ENCODE measurements at places on chromosomes 1 and 21.

GRCh38 chr1:31648641-31649357, 4.1 kb upstream of the PEF1 start:
- no peak for DNase-seq

GRCh38 chr1:238409191-238409850, 518.6 kb upstream of the ZP4 start:
- no peak for DNase-seq

DNA sequence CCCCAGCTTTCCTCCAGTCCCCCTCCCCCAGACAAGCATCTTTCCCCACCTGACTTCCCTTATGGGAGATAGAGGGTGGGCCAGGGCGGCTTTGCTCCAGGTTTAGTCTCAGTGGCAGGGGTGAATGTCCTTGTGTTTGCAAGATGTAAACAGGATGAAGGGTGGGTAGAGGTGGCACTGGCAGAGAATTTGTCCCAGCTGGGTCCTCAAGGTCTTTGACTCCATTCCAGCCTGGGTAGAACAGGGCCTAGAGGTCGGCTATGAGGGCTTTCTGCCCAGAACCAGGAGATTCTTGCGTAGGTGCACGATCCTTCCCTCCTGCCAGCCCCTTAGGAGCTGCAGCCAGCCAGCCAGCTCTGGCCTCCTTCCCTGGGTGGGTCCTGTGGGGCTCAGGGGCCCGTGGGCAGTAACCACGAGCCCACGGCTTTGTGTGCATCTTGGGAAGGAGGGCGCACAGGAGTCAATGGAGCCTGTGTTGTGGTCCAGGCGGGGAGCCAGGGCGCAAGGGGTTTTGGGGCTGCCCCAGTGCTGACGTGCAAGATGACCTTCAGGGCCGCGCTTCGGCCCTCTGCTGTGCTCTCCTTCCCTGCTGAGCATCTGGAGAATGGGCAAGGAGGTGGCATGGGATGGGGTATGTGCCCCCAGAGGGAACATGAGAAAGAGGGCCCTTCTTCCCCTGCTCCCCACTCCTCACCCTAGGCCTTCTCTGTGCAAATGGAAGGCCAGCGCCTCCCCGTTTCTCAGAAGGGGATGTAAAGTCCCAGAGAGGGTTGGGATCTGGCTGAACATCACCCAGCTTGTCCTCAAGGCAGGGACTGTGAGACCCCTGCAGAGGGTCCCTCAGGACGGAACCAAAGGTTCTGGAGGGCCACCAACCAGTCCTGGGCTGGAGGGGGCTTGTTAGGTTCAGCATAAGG, 15.7 kb downstream of the POU3F1 start:
- DNase-seq = no peak

GRCh38 chr1:7422966-7423365, 348.1 kb upstream of the VAMP3 start:
- DNase-seq = no peak

- peak; percentile 13 for DNase-seq
These were observed 653 bp upstream of the IFFO2 start for GRCh38 chr1:18957136-18957521.

- no peak for DNase-seq
These were observed 3.5 kb downstream of the HRNR start for GRCh38 chr1:152220166-152221163.

DNA sequence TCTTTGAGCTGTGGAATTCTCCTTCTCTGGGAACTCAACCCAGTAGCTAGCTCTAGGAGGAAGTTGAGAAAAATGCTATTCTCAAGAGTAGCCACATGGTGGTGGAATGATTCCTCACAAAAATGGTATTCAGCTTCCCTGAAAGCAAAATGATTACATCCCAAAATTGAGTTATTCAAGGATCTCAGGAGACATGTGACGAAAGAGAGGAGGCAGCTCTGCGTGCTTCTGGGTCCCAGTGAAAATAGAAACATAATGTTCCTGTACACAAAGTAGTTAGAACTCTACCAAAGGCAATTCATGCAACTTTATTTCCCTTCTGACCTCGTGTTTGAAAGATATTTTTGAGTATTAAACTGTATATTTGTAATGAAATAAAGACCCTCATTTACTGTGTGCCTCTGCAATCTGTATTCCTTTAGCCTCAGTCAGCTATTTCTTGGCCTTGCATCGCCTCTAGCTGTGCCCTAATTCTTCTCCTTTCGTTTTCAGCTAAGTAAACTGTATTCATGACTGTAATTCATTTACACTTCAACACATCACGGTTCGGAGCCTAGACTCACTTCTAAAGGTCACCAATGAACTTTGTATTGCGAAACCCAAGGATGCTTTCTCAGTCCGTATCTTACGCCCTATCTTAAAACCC, 167.3 kb downstream of the FASLG start:
- no peak for DNase-seq

DNA sequence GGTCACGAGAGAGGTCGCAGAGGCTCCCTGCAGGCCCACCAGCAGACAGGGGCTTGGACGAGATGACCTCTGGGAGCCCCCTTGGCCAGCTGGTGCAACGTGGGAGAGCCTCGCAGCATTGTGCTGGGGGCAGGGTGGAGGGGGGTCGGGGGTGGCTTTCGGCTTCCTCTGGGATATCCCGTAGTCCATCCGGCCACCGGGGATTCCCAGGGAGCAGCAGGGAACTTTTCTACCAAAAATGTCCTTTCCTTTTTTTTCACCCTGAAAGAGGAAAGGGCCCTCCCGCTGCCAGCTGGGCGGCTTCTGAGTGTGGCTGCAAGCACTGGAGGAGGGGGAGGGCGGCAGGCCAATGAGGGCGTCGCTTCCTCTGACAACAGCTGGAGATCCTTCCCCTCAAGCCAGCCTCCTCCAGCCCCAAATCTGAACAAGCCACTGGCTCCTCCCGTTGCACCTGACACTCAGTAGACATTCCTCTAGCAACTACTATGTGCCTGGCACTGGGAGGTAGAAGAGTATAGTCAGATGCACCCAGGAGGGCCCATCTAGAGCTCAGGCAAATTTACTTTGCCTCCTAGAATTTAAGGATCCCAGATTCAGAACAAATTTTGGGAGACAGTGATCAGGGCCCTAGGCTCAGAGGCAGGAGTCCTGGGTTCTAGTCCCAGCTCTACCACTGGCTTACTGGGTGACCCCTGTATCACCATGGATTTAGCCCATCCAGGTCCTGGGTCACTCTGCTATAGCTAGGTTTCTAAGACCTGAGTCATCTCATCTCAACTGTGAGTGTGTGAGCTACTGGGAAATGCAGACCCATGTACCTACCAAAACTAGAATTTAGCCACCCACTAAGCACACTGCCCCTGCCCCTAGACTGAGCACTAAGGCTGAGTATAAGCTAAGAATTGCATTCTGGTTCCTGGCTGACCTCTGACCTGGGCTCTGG, 2.7 kb downstream of the MOB3C start:
- no peak for DNase-seq

- no peak for DNase-seq
These were observed 97.3 kb downstream of the PSMG1 start for GRCh38 chr21:39085843-39086405.

GRCh38 chr1:152347116-152347728, 12.6 kb downstream of the FLG2 start:
- DNase-seq = no peak

GRCh38 chr1:107139833-107140702, 771 bp upstream of the NTNG1 start:
- DNase-seq = no peak

- no peak for DNase-seq
These were observed 448.0 kb downstream of the KCNT2 start for GRCh38 chr1:196160066-196160795.

GRCh38 chr1:201816309-201816854, 12.6 kb upstream of the IPO9 start:
- no peak for DNase-seq

GRCh38 chr1:3135073-3135702, 66.2 kb downstream of the PRDM16 start:
- DNase-seq = no peak

DNA sequence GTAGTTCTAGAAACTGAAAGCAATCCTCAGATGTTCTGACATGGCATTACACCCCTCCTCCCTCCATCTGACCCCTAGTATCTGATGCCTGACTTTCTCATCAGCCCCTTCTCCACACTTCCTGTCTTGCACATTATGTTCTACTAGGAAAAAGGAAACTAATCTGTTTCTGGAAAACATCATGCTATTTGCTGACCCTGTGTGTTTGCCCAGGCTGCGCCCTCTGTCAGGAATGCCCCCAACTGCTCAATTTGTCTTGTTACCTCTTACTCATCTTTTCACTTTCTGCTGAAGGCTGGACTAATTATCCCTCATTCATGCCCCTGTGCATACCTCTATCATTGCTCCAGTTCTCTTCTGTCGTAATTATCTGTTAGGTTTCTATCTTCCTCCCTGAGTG, 37.5 kb upstream of the DAB1 start:
- DNase-seq = no peak

- no peak for DNase-seq
These were observed 46.1 kb downstream of the PKN2 start for GRCh38 chr1:88730132-88730675.

- no peak for DNase-seq
These were observed 24.7 kb downstream of the SCYL3 start for GRCh38 chr1:169868978-169869377.

GRCh38 chr1:19656780-19657466, 7.8 kb upstream of the HTR6 start:
- DNase-seq = no peak

GRCh38 chr21:43298546-43299440, 128.1 kb downstream of the SIK1 start:
- DNase-seq = no peak

DNA sequence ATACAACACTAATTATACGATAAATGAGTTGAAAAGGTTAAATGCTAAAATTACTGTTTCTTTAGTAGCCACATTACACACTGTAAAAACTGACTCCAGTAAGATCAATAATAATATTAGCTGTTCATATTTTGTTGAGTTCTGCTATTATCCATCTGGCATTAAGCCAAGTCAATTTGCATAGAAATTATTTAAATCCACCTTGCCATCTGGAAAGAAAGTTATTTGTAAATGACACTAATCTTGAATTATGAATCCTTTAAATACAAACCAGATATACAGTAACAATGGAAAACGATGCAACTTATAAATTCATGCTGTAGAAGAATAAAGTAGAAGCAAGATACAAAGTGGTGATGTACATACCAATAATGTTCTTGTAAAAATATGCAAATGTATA, 81.4 kb upstream of the BCL10 start:
- DNase-seq = no peak

DNA sequence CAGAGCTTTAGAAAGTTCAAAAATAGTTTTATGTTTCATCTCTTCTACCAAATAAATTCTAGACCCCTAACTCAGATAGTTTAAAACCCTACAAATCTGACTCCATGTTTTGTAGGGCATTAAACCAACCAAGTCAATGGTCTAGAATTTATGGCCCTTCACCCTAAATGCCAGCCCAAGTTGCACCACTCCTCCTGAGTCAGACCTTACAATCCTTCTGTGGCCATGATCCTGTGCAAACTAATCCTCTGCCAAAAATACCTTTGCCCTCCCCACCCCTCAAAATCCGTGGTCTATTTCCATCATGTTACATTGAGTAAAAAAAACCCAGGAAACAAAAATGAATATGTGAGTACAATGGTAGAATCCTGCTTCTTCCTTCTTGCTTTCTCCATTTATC, 179.3 kb downstream of the NR5A2 start:
- no peak for DNase-seq

- no peak for DNase-seq
These were observed 520 bp downstream of the TARS2 start for GRCh38 chr1:150487763-150488115.

- DNase-seq = no peak
These were observed 123.4 kb upstream of the IRF2BP2 start for GRCh38 chr1:234733427-234733826.

- DNase-seq = no peak
These were observed 162.7 kb upstream of the COL6A1 start for GRCh38 chr21:45818904-45819285.

DNA sequence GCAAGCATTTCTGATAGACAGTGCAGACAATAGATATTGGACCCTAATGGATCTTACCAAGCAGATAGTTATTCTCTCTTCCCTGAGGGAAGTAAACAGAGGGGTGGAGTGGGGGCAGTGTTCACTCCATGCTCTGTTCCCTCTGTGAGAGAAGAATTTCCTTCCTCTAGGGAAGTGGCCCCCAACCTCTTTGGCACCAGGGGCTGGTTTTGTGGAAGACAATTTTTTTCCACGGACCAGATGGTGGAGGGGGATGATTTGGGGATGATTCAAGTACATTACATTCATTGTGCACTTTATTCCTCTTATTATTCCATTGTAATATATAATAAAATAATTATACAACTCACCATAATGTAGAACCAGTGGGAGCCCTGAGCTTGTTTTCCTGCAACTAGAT, 459.9 kb downstream of the ADGRL2 start:
- no peak for DNase-seq

GRCh38 chr1:184982002-184982954, 8.0 kb upstream of the NIBAN1 start:
- peak; percentile 62 for DNase-seq

- no peak for DNase-seq
These were observed 22.7 kb upstream of the LSM10 start for GRCh38 chr1:36420409-36420808.

DNA sequence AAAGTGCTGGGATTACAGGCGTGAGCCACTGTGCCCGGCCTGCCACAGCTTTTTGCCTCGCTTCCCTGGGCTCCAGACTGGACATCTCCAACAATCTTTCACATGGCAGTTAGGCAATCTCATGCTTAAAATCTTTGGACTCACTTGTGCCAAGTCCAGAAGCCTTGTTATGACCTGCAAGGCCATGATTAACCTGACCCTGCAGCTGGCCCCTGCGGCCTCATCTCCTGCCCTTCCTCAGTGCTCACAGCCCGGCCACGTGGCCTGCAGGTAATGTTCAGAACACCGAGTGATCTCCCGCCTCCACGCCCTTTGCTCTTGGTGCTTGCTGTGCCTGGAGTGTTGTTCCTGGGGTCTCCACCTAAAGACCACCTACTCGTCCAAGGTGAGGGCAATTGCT, 24.9 kb downstream of the FAAH start:
- no peak for DNase-seq

- DNase-seq = no peak
These were observed at the start of gene DPT for GRCh38 chr1:168728473-168729404. DPT (minus strand) TSS chr1:168729206; CDS start chr1:168729174, 32 bp downstream.

GRCh38 chr1:63794354-63794753, 20.5 kb downstream of the ROR1 start:
- DNase-seq = no peak

DNA sequence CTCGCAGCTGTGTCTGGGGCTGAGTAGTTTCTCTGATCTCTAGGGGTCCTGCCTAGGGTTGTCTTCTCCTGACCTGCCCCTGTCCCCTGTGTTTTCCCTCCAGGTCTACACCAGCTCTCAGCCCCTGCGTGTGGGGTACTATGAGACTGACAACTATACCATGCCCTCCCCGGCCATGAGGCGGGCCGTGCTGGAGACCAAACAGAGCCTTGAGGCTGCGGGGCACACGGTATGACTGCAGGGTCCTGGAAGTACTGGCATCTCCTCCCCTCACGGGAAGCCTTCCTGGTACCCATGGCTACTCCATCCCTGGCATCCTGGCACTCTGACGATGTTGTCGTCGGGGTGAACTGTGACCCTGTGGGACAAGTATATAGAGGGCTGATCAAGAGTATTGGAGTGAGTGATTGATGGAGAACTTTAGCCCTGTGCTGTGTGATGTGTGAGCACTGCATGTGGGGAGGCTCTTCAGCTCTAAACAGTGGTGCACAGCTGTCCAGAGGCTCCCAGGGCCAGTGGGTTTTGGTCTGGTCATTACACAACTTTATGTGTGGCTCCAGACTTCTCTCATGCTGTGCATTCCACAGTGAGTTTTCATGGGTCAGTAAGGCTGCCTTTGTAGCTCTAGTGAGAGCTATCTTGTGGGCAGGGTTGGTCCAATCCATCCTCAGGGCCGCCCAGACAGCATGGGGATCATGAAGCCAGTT, 14.4 kb downstream of the FAAH start:
- no peak for DNase-seq

All from activated T-helper 1 cell treated with anti-CD3 and anti-CD28 coated beads, Interleukin-2, amount 50 U/mL, for 16 hours (primary cell).